Stimulated activated naive B cell treated with anti-CD40 and anti-IgM and Interleukin-4, amounts not matched to agents 10 μg/mL and 1 μg/mL and 100 μg/mL, for 72 hours (primary cell): ENCODE measurements at places on chromosomes 6 and 20.

DNA sequence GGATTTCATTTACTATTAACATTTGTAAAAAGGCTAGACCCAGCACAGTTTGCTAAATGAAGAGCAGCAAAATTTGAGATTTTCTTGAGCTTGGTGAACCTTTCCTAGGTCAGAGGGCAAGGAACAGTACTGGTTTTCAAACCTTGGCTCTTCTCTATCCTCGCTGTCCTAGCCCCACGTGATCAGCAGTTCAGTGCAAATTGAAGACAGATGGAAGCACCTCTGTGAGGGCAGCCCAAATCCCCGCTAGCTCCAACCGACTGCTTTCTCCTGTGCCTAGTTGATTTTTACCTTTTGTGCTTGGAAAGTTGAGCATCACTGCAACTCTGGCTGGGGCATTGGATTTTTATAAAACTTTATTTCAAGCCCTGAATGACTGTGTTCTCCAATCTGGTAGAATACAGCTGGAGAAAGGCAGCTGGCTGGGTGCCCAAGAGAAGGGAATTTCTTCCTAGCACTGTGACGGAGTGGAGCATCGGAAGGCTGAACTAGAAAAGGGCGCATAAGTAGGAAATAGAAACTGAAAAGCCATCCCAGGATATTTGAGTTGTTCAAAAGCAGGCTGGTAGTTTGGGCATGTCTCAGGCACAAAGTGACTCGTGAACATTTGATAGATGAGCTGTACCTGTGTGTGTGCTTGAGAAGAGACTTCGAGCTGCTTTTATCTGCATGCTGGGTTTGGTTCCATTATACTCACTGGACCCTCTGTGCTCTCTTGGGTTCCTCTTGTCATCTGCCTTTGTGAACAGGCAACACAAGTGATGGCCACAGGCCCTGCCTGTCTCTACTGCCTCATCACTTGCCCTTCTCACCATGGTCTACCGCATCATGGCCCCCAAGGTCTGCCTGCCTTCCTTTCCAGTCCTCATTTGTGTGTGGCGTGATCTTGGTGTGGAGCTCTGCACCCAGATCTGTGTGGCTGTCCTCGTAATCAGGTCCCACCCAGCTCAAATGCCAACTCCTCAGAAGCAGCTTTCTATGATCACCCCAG lies 2.3 kb downstream of the RNF114 start:
- no peaks in the 10 kb centered on the region for H3K27me3 ChIP-seq
- peaks cover 15% of the 10 kb centered on the region for H3K36me3 ChIP-seq
- peaks cover 40% of the 10 kb centered on the region for H3K4me1 ChIP-seq
- H3K4me3 ChIP-seq, result peak overlapping the region; percentile 65
- DNase-seq, result no peak
- peak overlapping the region; percentile 37 for H3K27ac ChIP-seq

- no peak overlapping the region for H3K27ac ChIP-seq
- no peaks in the 10 kb centered on the region for H3K27me3 ChIP-seq
- H3K4me3 ChIP-seq, result no peak overlapping the region
- H3K4me1 ChIP-seq, result no peaks in the 10 kb centered on the region
- DNase-seq, result no peak
These were observed 139.1 kb upstream of the POU3F2 start for GRCh38 chr6:98695091-98695801.

DNA sequence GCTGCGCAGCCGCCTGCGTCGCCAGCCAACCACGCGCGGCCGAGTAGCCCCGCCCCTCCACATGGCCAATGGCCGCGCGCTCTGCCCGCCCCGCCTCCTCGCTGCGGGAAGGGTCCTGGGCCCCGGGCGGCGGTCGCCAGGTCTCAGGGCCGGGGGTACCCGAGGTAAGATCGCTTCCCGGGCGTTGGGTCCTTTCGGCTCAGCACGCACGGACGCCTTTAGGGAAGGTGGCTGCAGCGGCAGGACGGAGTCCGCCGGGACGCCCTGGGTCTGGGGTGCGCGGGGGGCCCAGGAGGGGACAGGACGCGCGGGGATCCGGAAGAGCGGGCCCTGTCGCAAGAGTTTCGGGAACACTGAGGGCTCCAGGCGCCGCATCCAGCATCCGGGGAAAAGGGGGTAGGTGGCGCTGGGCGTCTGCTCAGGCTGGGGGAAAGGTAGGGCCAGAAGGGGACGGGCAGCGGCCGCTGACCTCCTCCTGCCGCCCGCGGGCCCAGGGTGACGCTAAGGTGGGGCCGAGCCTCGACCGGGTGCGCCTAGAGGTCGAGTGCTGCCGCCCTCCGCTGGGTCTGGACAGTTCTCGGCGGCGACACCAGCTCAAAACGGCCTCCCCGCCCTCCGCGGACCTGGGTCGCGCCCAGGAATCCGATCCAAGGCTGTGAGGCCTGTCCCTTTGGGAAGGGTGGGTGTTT lies at the start of gene MAVS:
Gene MAVS, plus strand, starts transcription at position 95 of the 689 bp plus-strand sequence. CDS start 7,791 bp downstream, outside the sequence.
- peaks cover 35% of the 10 kb centered on the region for H3K4me1 ChIP-seq
- H3K27ac ChIP-seq, result peak within 1 kb of the TSS; percentile 95
- peak within 1 kb of the TSS; percentile 91 for H3K4me3 ChIP-seq
- peaks cover 4% of the 10 kb centered on the region for H3K36me3 ChIP-seq

DNA sequence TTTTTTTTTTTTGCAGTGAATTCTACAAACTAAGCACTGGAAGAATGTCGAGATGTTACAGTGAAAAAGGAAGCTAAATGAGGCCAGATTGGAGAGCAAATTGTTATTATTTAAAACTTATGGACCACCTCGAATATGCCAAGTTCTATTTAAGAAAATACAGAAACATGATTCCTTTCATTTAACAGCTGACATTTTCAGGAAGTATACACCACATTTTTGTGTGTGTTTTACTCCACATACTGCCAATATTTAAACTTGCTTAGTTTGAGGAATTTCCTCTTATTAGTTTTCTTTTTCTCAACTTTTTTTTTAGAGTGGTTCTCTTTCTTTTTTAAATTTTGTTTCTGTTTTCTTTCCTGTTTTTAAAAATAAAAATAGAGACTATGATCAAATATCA lies 37.0 kb upstream of the GCLC start:
- peaks cover 9% of the 10 kb centered on the region for H3K4me1 ChIP-seq
- no peaks in the 10 kb centered on the region for H3K27me3 ChIP-seq
- no peak overlapping the region for H3K27ac ChIP-seq
- no peaks in the 10 kb centered on the region for H3K36me3 ChIP-seq
- no peak for DNase-seq
- H3K4me3 ChIP-seq, result no peak overlapping the region

GRCh38 chr20:22180244-22180643 lies 404.1 kb downstream of the FOXA2 start:
- H3K27me3 ChIP-seq, result no peaks in the 10 kb centered on the region
- DNase-seq, result no peak
- H3K4me1 ChIP-seq, result no peaks in the 10 kb centered on the region

GRCh38 chr6:72861059-72861458 lies 239.2 kb downstream of the KCNQ5 start:
- no peak overlapping the region for H3K27ac ChIP-seq
- H3K27me3 ChIP-seq, result no peaks in the 10 kb centered on the region
- no peaks in the 10 kb centered on the region for H3K36me3 ChIP-seq

DNA sequence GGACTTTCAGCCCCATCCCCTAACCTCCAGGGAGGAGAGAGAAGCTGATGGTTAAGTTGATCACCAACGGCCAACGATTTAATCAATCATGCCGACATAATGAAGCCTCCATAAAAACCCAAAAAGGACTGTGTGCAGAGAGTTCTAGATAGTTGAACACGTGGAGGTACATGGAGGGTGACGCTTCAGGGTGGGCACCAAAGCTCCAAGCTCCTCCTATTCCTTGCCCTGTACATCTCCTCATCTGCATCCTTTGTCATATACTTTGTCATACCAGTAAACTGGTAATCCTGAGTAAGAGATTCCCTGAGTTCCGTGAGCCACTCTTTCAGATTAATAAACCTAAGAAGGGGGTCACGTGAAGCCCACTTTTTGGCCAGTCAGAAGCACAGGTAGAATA lies 3.7 kb upstream of the GMDS start:
- no peaks in the 10 kb centered on the region for H3K27me3 ChIP-seq
- peaks cover 17% of the 10 kb centered on the region for H3K36me3 ChIP-seq
- H3K4me1 ChIP-seq, result peaks cover 31% of the 10 kb centered on the region

GRCh38 chr20:50460608-50461267 lies 49.4 kb upstream of the PTPN1 start:
- DNase-seq, result peak; percentile 67
- peaks cover 25% of the 10 kb centered on the region for H3K4me1 ChIP-seq
- peaks cover 18% of the 10 kb centered on the region for H3K27me3 ChIP-seq
- H3K36me3 ChIP-seq, result peaks cover 3% of the 10 kb centered on the region

DNA sequence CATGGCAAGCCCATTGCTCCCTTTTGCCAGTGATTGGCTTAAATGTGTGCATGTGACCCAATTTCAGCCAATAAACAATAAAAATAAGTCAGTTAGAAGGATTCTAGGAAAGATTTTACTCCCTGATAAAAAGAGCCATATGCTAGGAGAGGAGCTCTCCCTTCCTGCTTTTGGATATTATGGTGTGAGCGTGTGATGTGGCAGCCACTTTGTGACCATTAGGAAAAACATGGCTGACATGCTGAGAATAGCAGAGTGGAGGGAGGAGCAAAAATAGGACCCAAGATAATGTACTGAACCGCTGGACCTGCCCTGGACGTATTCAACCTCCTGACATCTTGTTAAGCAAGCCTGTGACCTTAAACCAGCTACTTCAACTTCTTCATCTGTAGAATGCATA lies 160.6 kb upstream of the MLN start:
- H3K4me3 ChIP-seq, result no peak overlapping the region
- no peaks in the 10 kb centered on the region for H3K4me1 ChIP-seq
- H3K36me3 ChIP-seq, result no peaks in the 10 kb centered on the region
- peaks cover 44% of the 10 kb centered on the region for H3K27me3 ChIP-seq
- H3K27ac ChIP-seq, result no peak overlapping the region

GRCh38 chr6:7239590-7239948 lies 73.4 kb downstream of the SSR1 start:
- H3K4me1 ChIP-seq, result peaks cover 44% of the 10 kb centered on the region
- H3K27ac ChIP-seq, result peak overlapping the region; percentile 27
- H3K27me3 ChIP-seq, result no peaks in the 10 kb centered on the region
- H3K36me3 ChIP-seq, result peaks cover 34% of the 10 kb centered on the region
- no peak overlapping the region for H3K4me3 ChIP-seq

DNA sequence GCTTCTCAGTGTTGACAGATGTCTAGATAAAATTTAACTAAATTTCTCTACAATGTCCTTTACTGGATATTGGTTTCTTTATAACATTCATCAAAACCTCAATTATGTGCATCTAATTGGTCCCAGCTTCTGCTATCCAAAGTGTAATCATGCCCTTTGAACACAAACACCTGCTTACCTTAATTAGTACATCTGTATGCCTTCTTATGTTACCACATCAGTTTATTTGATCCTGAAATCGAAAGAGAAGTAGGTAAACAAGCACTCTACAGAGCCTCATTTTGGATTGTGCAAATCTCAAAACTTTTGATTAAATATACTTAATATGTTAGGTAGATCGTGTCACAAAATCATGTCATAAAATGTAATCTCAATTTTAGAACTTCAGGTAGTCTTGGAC lies 36.5 kb downstream of the TAB2 start:
- H3K4me3 ChIP-seq, result no peak overlapping the region
- no peak overlapping the region for H3K27ac ChIP-seq
- H3K27me3 ChIP-seq, result no peaks in the 10 kb centered on the region
- DNase-seq, result no peak
- peaks cover 23% of the 10 kb centered on the region for H3K36me3 ChIP-seq
- peaks cover 57% of the 10 kb centered on the region for H3K4me1 ChIP-seq
